ENCODE measurements at places on chromosomes 7 and 10.

- no peaks in the 10 kb centered on the region for H3K36me3 ChIP-seq
- no peak overlapping the region for H3K4me3 ChIP-seq
- H3K27me3 ChIP-seq: no peaks in the 10 kb centered on the region
- H3K27ac ChIP-seq: no peak overlapping the region
These were observed 89.3 kb downstream of the CCNY start for GRCh38 chr10:35425595-35425994.

GRCh38 chr10:103838862-103839518 lies 16.4 kb downstream of the SH3PXD2A start:
- H3K4me1 ChIP-seq: peaks cover 12% of the 10 kb centered on the region
- no peak for DNase-seq
- H3K4me3 ChIP-seq: no peak overlapping the region
- H3K27me3 ChIP-seq: no peaks in the 10 kb centered on the region

- H3K27me3 ChIP-seq: no peaks in the 10 kb centered on the region
- H3K4me3 ChIP-seq: no peak overlapping the region
- H3K4me1 ChIP-seq: no peaks in the 10 kb centered on the region
- no peak overlapping the region for H3K27ac ChIP-seq
These were observed 79.1 kb downstream of the PRTFDC1 start for GRCh38 chr10:24873281-24873683.

DNA sequence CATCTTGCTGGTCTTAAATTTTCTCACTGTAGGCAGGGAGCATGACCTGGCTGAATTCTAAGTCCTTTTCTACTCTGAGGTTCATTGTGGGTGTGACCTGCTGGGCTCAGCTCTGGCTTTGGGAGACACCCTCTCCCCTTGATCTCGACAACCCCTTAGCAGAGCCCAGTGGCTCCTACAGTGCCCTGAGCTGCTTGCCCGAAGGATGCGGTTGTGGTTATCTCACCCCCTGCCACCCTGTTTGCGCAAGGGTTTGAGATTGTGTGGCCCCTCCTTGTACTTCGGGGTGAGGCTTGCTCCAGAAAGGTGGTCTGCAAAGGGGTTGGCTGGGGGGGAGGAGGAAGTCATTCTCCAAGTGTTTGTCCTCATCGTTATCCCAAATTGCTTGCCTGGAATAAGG lies 55.3 kb downstream of the TCF7L2 start:
- no peak for DNase-seq
- H3K27me3 ChIP-seq: no peaks in the 10 kb centered on the region
- H3K4me1 ChIP-seq: peaks cover 54% of the 10 kb centered on the region
- H3K27ac ChIP-seq: no peak overlapping the region

GRCh38 chr7:90879924-90880323 lies 283.8 kb downstream of the CDK14 start:
- H3K27me3 ChIP-seq: no peaks in the 10 kb centered on the region
- H3K4me1 ChIP-seq: no peaks in the 10 kb centered on the region
- no peak overlapping the region for H3K4me3 ChIP-seq
- no peak overlapping the region for H3K27ac ChIP-seq
- H3K36me3 ChIP-seq: no peaks in the 10 kb centered on the region
- no peak for DNase-seq

DNA sequence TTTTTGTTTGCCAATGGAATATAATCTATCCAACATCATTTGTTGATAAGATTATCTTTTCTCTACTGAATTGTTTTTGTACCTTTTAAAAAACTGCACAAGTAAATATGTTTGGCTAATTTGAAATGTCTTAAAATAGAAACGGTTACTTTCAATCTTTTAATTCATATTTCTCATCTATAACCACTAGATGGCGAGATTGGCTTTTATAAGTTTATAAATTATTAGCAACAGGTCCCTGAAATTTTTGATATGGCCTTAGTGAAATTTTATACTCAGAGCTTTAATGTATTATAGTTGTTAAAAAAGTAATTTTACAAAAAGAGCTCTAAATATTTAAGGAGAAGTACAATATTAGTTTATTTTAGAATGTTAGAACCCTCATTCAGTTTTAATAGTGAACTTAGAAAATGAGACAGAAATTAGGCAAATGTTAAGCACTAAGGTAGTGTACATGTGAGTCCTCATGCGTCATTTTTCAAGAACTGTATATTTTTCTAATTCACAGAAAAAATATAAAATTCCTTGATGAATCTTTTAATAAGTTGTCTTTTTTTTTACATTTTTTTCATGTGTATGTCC lies 592.5 kb downstream of the ARL4A start:
- H3K27me3 ChIP-seq: no peaks in the 10 kb centered on the region
- no peaks in the 10 kb centered on the region for H3K4me1 ChIP-seq
- DNase-seq: no peak

DNA sequence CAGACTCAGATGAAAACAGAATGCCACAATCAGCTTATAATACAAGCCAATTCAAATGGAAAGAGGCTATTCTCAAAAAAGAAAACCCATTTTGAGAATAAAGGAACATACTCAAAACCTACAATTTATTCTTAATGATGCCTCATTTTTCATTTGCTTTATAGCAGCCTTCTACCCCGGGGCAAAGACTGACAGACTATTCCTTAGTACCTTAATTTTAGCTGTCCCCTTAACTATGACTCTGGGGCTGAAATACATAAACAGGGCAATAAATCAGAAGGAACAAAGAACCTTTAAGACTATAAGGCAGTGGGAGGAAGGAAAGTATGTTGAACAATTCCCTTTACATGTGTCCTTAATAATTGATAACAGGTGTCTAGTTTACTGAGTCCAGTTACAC lies 76.8 kb downstream of the TMEM106B start:
- no peak overlapping the region for H3K27ac ChIP-seq
- H3K4me1 ChIP-seq: no peaks in the 10 kb centered on the region
- H3K36me3 ChIP-seq: no peaks in the 10 kb centered on the region
- H3K4me3 ChIP-seq: no peak overlapping the region

DNA sequence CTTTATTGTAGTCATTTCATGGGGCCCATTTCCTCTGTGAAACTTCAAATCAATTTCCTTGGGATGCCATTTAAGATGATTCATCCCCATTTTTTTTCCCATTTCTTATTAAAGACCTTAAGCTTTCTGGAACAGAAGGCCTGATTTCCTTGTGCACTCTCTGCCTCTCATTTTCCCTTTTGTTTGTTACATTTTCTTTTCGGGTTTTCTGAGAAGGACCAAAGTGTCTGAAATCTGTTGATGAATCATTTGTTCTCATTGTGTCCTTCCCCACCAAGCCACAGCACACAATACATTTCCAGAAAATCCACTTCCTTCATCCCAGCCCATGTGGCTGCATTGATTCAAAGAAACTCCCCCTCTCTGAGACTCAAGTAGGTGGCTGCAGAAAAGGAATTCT lies 372.4 kb downstream of the SFMBT2 start:
- no peak overlapping the region for H3K27ac ChIP-seq
- no peak overlapping the region for H3K4me3 ChIP-seq
- no peak for DNase-seq
- no peaks in the 10 kb centered on the region for H3K4me1 ChIP-seq

- peak; percentile 25 for DNase-seq
- no peaks in the 10 kb centered on the region for H3K4me1 ChIP-seq
- no peaks in the 10 kb centered on the region for H3K27me3 ChIP-seq
- H3K36me3 ChIP-seq: no peaks in the 10 kb centered on the region
These were observed 346.1 kb upstream of the ANKRD30A start for GRCh38 chr10:36779238-36779846.

DNA sequence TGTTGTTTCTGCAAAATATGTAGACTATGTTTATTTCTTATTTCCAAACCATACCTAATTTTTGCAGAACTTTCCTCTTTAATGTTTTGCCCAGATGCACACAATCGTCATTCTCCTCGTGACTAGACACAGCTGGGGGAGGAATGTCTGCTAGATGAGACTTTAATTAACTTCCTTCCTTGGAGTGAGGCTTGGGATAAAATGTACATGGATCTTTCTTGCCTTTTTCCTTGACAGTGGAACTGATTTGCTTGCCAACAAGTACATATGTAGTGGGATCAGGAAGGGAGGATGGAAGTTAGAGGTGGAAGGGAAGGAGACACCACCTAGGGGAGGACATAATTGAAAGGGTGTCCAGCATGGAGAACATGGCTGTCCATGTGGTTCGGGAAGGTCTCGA lies 172.5 kb downstream of the VTI1A start:
- H3K27ac ChIP-seq: no peak overlapping the region
- H3K27me3 ChIP-seq: no peaks in the 10 kb centered on the region
- no peak overlapping the region for H3K4me3 ChIP-seq
- H3K36me3 ChIP-seq: no peaks in the 10 kb centered on the region
- DNase-seq: no peak
- H3K4me1 ChIP-seq: no peaks in the 10 kb centered on the region

DNA sequence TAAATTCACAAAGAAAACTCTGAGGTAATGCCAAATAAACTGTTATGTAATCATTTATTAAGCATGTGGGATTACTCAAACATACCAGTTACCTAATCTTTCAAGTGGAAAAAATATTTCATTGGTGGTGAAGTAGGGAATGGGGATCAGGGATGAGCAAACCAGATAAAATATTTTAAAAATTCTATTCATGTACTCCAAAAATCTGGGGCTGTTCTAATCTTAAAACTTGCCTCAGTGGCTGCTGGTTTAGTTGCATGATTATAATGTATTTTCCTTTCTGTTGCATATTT lies 19.5 kb downstream of the LMOD2 start:
- no peak for DNase-seq
- no peaks in the 10 kb centered on the region for H3K27me3 ChIP-seq
- H3K4me3 ChIP-seq: no peak overlapping the region
- no peaks in the 10 kb centered on the region for H3K4me1 ChIP-seq
- no peak overlapping the region for H3K27ac ChIP-seq

DNA sequence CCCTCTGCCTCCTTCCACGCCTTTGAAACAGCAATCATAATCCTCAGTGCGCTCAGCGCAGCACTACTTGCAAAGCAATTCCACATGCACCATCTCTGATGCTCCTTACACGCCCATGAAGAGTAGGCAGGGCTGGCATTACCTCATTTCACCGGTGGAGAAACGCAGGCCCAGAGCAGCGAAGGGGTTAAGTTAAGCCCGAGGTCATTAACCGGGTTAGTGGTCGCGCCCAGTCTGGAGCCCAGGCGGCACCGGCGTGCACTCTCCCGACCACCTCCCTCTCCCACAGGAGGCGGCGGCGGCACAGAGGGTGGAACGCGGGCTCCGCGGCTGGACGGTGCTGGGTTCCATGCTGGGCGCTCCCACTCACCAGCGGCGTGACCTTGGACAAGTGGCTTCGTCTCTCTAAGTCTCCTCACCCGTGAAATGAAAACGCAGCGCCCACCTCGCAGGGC lies 515 bp downstream of the FASTK start:
- peak overlapping the region; percentile 93 for H3K4me3 ChIP-seq
- peak overlapping the region; percentile 91 for H3K27ac ChIP-seq
- peaks cover 54% of the 10 kb centered on the region for H3K4me1 ChIP-seq
- no peak for DNase-seq
- no peaks in the 10 kb centered on the region for H3K36me3 ChIP-seq

GRCh38 chr7:44469461-44470134 lies 20.9 kb downstream of the NUDCD3 start:
- no peak for DNase-seq
- peaks cover 10% of the 10 kb centered on the region for H3K4me1 ChIP-seq
- H3K36me3 ChIP-seq: peaks cover 19% of the 10 kb centered on the region
- no peak overlapping the region for H3K4me3 ChIP-seq
- no peak overlapping the region for H3K27ac ChIP-seq

DNA sequence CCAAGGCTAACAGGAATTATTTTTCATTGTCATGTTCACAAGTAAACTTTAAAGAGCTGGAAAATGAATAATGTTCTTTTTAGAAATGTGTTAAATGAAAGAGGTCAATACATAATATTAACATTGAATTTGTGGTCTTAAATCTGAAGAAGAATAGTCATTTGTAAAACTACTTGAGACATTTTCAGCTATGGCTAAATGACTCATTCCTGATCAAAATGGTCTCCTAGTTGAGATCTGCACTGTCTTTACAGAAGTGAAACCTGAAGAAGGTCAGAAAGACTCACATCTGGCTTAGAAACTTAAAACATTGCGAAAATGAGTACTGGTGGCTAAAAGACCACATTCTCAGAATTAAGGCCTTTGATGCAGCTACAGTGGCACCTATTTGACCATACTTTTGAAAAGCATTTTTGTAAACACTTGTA lies 5.9 kb downstream of the PIK3CG start:
- H3K4me3 ChIP-seq: no peak overlapping the region
- peaks cover 6% of the 10 kb centered on the region for H3K27me3 ChIP-seq
- H3K36me3 ChIP-seq: no peaks in the 10 kb centered on the region
- no peak for DNase-seq
- H3K4me1 ChIP-seq: no peaks in the 10 kb centered on the region

GRCh38 chr10:29009464-29009863 lies 279.4 kb upstream of the LYZL1 start:
- H3K4me3 ChIP-seq: no peak overlapping the region
- no peaks in the 10 kb centered on the region for H3K36me3 ChIP-seq
- H3K27me3 ChIP-seq: no peaks in the 10 kb centered on the region
- DNase-seq: no peak
- no peaks in the 10 kb centered on the region for H3K4me1 ChIP-seq

DNA sequence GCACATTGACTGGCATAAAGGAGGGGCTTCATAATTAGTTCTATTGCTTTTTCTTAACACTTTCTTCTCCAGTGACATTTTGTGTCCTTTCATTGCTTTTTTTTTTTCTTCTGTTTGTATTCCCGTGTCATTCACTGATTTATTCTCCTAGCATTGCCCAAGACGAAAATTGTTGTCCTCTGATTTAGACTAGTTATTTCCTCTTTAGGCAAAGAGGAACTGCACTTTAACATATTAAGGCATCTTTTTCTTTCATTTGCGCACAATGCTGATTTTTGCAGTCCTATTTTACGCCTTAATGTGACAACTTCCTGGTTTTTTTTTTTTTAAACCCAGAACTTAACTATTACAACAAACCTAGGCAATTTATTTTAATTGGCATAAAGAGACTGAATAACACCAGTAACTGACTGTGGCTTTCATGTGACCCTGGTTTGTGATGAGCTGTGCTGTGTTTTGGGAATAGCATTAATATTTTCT lies 39.7 kb downstream of the ARID5B start:
- H3K27ac ChIP-seq: peak overlapping the region; percentile 88
- H3K36me3 ChIP-seq: no peaks in the 10 kb centered on the region
- no peaks in the 10 kb centered on the region for H3K27me3 ChIP-seq
- H3K4me1 ChIP-seq: peaks cover 81% of the 10 kb centered on the region

DNA sequence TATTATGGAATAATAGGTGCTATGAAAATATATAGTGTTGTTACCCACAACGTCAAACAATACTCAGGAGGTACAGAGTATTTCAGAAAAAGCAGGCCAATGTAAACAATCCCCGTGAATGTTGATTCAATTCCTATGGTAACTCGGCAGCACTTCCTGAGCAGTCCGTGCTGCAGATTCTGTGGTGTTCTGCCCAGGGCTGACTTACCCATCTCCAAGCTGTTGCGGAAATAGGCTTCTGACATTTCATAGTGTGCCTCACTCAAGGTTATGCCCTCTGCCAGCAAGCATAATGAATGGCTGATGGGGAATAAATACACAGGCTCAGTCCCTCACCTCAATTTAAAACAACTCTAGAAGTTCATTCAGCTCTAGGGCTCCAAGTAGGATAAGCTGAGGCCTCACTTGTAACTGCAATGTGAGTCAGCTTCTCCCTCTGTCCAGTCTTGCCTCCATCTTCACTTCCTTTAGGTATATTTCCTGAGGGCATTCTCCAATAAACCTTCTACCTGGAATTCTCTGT lies 177.6 kb downstream of the GNAI1 start:
- no peaks in the 10 kb centered on the region for H3K27me3 ChIP-seq
- no peaks in the 10 kb centered on the region for H3K36me3 ChIP-seq
- no peak overlapping the region for H3K4me3 ChIP-seq
- H3K27ac ChIP-seq: no peak overlapping the region
